ENCODE measurements at places on chromosomes 11 and 22.

GRCh38 chr11:8247312-8247711, 16.4 kb downstream of the LMO1 start:
- no peak for DNase-seq

DNA sequence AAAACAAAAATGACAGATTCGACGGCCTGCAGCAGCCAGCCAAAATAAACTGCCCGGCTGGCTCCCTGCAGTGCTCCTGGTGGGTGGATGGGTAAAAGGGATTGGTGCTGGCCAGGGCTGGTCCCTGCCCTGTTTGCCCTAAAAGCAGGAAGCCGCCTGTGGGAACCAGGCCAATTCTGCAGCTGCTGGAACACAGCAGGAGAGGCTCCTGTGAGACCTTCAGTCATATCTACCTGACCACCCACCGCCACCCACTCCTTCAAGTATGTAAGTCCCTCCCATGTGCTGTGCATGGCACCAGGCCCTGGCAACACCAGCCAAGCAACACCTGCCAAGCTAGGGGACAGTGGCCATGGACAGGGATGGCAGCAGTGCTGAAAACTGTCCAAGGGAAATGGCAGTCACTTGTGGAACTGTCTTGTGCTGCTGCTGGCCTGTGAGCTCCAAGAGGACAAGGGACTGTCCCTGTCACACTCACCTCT, 48.7 kb upstream of the ARFGAP3 start:
- no peak for DNase-seq

DNA sequence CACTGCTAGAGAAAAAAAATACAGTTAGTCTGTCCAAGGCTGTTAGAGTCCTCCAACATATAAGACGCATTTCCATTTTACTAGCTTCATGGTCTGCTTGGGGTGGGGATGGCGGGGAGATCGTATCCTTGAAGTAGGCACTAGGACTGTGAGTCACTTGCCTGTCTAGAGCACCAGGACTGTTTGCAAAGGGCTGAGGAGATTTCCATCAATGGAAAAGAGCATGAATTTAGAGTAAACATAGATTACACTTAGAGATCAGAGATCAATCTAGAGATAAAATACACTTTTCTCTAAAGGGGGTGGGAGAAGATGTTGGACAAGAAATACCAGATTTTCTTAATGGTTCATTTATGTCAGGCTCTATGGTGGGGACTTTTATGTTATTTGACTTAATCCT, 1.7 kb upstream of the MS4A7 start:
- no peak for DNase-seq

DNA sequence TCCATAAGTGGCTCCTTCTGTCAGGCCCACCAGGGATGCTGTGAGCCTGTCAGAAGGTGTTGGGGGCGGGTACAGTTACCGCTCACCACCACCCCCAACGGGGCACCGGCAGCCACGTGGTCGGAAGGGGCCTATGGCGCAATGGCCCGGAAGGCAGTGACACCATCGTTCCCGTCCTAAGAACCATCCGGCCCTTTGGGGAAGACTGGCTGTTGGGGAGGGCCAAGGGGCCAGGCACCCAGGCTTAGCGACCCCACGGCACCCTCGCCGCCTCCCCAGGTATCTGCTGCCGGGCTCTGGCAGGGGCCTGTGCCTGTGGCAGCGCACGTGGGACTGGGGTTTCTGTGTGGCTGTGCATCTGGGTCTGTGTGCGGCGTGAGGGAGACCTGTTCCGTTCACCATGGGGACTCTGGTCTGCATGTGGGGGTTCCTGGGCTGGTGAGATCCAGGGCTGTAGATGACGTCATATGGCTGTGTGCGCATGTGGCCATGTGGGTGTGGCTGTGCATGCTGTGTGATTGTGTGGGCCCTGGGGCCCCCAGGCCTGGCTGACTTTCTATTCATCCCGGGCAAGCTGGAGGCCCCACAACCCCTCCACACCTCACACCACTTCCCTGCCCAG, 717 bp downstream of the OSM start:
- no peak for DNase-seq

GRCh38 chr11:34029176-34029575, 22.4 kb upstream of the CAPRIN1 start:
- DNase-seq: no peak

- DNase-seq: no peak
These were observed 27.0 kb upstream of the MOB2 start for GRCh38 chr11:1513326-1514296.

- no peak for DNase-seq
These were observed 443 bp downstream of the BTBD18 start for GRCh38 chr11:57751176-57751575.
